ENCODE measurements at places on chromosomes 2 and 18.

- DNase-seq = no peak
These were observed 109.8 kb downstream of the STK39 start for GRCh38 chr2:168137510-168138180.

- DNase-seq = no peak
These were observed 215.6 kb upstream of the NABP1 start for GRCh38 chr2:191462370-191462769.

GRCh38 chr2:152078023-152078422 is 20.8 kb downstream of the CACNB4 start:
- no peak for DNase-seq

DNA sequence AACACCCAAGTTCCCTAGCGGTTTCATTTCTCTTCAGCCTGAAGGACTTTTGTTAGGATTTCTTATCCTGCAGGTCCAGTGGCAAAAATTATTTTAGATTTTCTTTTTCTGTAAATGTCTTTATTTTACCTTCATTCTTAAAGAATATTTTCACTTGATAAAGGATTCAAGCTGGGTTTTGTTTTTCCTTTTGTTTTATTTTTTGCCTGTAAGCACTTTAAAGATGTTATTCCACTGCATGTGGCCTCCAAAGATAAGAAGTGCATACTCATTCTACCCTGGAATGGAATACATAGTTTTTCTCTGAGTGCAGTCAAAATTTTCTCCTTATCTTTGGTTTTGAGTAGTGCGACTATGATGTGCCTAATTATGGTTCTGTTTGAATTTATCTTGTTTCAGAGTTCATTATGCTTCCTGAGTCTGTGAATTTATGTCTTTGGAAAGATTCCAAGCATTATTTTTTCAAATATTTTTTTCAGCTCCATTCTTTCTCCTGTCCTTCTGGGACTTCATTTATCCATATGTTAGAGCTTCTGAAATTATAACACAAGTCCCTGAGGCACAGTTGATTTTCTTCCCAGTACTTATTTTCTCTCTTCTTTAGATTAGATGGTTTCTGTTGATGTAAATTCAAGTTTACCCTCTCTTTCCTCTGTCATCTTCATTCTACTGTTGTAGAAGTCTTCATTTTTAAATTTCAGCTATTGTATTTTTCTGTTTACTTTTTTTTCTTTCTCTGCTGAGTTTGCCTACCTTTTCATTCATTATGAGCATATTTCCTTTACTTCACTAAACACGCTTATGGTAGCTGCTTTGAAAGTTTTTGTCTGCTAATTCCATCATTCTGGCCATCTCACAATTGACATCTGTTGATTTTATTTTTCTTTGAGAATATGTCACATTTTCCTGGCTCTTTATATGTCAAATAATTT is 69.6 kb downstream of the MAPRE2 start:
- no peak for DNase-seq

- no peak for DNase-seq
These were observed 1004.4 kb upstream of the DDX18 start for GRCh38 chr2:116810071-116810470.

DNA sequence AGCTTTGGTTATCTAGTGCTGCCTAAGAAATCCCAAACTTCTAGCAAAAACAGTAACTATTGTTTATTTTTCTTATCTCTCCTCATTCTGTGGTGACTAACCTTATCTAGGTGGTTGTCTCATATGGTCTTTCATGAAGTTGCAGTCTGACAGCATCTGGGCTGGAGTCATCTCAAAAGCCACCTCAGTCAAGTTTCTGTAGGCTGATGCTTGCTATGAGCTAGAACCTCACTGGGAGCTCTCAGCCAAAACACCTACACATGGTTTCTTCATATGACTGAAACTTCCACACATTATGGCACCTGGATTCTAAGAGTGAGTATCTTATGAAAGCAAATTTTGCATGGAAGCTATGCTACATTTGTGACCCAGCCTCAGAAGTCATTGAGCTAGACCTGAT is 596.4 kb upstream of the VRK2 start:
- DNase-seq = no peak

- no peak for DNase-seq
These were observed 32.0 kb upstream of the C1QL2 start for GRCh38 chr2:119190321-119191111.

DNA sequence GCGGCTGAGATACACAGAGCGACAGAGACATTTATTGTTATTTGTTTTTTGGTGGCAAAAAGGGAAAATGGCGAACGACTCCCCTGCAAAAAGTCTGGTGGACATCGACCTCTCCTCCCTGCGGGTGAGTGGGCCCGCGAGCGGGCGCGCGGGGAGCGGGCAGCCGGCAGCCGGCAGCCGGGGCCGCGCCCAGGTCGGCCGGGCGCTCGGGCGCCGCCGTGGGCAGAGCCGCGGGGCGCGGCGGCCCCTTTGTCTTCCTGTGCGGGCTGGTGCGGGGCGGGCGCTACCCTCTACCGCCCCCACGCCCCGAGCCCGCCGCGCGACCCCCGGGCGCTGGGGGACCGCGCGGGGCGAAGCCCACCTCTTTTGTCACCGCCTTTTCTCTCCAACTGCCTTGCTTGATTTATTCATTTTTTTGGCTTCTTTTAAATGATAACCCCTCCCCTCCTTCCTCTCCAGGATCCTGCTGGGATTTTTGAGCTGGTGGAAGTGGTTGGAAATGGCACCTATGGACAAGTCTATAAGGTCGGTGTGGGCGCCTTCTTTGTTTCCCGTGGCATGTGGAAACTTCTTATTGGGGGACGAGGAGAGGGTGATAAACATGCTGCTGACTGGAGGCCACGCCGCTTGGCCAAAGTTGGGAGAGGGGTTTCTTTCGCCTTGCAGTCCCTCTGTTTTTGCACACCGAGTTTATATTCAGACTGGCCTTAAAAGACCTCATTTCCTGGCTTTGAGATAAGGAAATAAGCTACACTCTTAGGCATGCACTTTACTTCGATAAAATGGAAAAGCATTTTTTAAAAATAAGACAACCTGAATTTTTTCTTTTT is 722 bp downstream of the MAP4K4 start:
- DNase-seq = no peak

DNA sequence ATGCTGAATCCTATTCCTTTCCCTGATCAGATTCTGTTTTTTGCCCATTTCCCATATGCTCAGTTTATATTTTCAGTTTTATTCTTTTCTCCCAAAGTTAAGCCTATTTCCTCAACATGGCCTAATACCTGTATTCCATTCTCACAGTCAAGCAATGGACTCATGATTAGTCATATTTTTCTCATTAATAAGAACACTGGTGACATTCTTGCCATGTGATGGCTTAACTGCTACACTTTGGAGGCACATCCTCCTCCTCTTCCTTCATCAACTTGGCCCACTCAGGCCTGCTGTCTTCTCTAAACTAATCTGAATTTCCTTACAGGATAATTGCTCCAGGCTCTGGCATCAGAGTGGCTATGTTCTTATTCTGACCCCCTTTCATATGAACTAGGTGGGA is 679.2 kb downstream of the NYAP2 start:
- no peak for DNase-seq

- DNase-seq = no peak
These were observed 3.8 kb downstream of the ZNF397 start for GRCh38 chr18:35244671-35245070.

DNA sequence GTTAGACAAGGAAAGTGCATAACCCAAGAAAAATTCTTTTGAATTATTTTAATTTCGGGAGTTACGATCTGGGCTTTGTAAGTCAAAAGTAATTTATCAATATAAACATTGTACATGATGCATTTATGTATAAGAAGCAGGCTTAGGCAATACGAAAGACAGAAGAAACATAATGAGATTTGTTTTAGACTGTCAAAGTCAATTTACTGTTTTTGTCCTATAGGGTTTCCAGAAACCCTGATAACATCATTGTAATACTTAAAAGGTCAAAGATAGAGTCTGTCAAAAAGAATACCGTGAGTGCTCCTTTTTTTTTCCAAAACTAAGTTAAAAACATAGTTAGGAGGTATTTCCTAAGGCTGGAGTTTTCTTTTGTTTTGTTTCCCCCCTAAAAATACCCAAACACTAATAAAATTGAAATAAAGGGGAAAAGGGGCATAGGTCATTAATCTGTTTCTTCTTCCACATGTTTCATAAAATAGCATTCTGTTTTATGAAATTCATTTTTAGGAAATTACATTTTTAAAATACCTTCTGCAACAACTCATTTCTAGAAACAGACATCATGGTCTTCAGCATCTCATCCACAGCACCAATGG is 16.1 kb downstream of the C1D start:
- no peak for DNase-seq

- no peak for DNase-seq
These were observed 32.1 kb downstream of the GRHL1 start for GRCh38 chr2:9983401-9984216.

DNA sequence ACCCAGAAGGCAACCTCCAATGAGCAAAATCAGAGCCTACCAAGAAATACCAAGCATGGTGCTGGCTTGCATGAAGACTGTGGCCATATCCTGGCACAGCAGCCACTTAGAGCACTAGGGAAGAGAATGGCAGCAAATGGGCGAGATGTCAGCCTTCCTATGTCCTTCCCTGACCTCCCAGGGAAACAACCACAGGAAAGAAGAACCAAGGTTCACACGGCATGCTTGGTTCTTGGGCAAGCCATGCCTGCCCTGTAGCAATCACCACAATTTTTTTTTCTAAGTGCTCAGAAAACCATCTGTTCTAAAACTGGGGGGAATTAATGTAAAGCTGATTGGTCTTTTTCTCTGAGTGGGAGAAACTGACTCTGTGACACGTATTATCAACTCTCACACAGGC is 27.8 kb downstream of the GALNT14 start:
- DNase-seq = no peak

- DNase-seq = no peak
These were observed 70.7 kb downstream of the SOS1 start for GRCh38 chr2:39050109-39050508.

GRCh38 chr2:43692428-43692994 is 16.3 kb upstream of the C1GALT1C1L start:
- no peak for DNase-seq

GRCh38 chr2:217163987-217164386 is 304.1 kb upstream of the TNP1 start:
- no peak for DNase-seq

- DNase-seq = no peak
These were observed 177.9 kb downstream of the NRP2 start for GRCh38 chr2:205860181-205860580.

GRCh38 chr2:207223051-207223450 is 57.3 kb upstream of the KLF7 start:
- DNase-seq = peak; percentile 61

- DNase-seq = no peak
These were observed 25.2 kb downstream of the NUP35 start for GRCh38 chr2:183149489-183149888.

DNA sequence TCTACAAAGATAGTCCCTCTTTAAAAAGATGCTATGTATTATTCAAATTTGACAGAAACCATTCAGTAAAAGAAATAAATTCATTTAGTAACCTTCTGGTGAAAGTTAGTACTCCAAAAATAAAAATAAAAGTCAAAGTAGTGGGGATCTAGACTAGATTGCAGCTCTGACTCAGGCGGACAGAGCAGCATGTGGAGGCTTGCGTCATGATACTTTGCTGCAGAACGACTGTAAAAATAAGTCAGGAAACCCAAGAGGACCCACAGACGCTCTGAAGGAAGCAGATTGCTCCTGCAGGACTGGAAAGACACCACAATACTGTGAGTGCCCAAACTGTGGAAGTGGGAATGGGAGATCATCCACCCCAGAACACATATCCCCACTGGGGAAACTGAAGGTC is 301.9 kb downstream of the RIT2 start:
- DNase-seq = no peak
